Renal cortical epithelial cell (primary cell): ENCODE measurements at places on chromosomes 5 and 9.
A peak's percentile ranks its signal among the peaks of the same experiment; 100 is the strongest.

- no peak for DNase-seq
Measured at GRCh38 chr9:34310215-34310614, 18.9 kb downstream of the KIF24 start.

GRCh38 chr5:154174091-154174490 lies 16.4 kb upstream of the GALNT10 start:
- DNase-seq = peak; percentile 54

GRCh38 chr9:106889061-106889590 lies 26.2 kb downstream of the ZNF462 start:
- no peak for DNase-seq

DNA sequence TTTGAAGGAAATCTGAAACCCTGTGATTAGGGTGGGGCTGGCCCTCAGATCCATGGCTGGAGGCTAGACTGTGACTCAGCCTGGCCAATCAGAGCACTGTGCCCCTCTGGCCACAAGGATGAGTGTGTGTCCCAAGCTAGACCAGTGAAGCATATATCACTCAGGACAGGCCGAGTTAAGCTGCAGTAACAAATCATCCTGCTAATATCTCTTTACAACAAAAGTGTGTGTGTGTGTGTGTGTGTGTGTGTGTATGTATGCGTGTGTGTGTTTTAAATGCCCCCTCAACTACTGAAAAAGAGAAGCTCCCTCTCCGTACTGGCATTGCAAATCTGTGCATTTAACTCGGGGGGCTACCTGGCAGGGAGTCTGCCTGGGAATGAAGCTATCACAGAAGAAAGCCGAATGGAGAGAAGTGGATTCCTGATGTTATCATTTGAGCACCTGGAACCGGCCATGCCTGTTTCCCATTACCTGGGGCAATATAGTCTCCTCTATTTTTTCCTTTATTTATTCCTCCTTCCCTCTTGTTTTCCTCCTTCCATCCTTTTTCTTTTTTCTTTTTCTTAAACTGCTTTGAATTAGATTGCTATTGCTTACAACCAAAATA lies 25.6 kb downstream of the STC2 start:
- DNase-seq = peak; percentile 76

GRCh38 chr5:128842241-128842640 lies 123.0 kb upstream of the SLC27A6 start:
- no peak for DNase-seq

DNA sequence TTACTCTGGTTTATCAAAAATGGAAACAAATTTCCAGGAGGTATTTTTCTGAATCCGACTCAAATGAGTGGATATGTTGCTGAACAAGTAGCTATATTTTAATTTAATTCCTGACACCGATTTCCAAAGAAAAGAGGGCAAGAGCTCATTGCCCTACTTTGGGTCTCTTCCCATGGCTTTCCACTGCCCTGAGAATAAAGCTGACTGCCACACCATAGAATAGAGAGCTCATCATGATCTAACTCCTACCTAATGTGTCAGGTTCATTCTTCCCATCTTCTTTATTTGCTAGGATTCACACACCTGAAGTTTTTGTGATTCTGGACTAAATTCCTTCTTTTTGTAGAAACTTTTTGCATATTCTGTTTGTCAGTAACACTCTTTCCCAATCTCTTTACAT lies 792.1 kb downstream of the DTWD2 start:
- no peak for DNase-seq

DNA sequence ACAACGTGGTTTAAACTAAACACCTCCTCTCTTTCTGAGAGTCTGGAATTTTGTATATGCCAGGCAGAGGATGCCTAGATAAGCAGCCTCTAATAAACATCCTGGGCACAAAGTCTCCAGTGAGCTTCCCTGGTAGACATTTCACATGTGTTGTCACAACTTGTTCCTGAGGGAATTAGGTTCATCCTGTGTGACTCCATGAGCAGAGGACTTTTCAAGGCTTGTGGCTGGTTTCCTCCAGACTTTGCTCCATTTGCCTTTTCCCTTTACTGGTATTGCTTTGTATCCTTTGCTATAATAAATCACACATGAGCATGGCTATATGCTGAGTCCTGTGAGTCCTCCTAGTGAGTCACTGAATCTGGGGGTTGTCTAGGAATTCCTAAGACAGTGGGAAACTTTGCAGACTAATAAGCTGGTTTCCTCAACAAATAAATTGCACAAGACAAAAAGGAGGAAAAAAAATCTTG lies 77.4 kb downstream of the NR2F1-AS1 start:
- peak; percentile 95 for DNase-seq

- DNase-seq = no peak
Measured at GRCh38 chr5:132825033-132825833, 5.2 kb downstream of the SHROOM1 start.

DNA sequence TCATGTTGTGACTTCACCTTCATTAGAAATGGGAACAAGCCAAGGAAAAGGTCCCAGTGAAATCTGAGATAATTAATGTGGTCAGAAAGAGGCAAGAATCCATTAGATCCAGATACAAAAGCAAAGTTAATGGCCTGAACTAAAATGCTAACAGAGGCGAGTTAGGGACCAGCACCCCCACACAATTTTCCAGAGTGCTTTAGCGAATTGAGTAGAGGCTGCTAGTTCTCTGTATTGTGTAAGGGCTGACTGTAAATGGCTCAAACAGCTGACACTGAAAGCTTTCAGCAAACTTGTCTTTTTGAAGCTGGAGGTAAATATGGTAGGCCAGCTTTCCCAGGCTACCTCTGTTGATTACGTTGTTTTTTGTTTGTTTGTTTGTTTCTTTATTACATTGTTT lies 75.5 kb downstream of the CSNK1A1 start:
- DNase-seq = peak; percentile 58

DNA sequence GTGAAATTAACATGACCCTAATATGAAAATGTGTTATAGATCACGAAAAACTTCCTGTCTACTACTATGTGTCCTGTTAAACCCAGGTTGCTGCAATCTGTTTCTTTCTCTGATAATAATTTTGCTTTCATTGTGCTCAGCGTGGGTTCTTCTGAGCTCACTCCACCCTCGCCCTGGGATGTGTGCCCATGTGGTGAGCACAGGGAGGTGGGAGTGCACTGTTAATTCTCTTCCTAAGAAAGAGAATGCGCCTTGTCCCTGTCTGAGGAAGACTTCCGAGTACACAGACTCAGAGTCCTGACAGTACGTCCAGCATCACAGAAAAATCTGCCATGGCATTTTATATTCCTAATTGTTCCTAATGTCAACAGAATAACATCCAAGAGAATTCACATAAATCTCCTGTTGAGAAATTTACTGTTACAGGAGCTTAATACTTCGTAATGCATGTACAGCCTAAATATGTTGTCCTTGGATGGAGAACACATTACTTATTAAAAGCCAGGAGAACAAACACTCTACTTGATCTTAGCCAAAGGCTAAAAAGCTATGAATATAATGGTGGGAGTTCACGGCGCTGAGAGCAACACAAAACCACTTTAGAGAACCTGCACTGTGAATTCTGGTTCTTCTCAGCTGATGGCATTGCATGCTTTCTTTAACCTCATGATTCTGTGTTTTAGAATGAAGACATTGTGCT lies 102.6 kb downstream of the PDE4D start:
- DNase-seq = peak; percentile 70

- DNase-seq = no peak
Measured at GRCh38 chr9:98225015-98225442, 30.4 kb downstream of the TBC1D2 start.

DNA sequence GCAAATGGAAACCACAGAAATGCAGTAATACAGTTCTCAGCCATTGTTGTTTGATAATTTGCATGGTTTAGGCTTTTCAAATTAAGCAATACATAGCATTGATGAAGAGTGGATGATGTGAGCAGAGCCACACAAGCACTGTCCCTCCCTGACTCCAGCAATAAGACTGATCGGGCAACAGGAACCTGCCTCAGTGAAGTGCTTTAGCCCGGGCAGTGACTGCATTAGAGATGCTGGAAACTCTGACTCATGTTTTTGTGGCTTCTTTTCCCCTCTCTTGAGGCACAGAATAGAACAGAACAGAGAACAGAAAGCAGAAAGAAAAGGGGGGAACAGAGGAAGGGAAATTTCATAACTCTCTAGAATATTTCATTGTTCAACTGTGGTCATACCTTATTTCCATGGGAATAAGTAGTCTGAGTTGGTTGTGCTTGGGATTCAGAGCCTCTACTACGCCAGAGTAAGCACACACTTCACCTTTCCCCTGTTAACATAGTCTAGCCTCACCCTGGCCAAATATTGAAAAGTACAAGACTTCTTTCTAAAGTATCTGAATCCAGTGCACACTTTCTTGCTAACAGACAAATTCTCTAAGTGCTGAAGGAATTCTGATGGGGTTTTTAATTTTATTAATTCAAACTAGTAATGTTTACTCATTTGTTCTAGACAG lies 164.8 kb upstream of the VCAN start:
- peak; percentile 87 for DNase-seq

DNA sequence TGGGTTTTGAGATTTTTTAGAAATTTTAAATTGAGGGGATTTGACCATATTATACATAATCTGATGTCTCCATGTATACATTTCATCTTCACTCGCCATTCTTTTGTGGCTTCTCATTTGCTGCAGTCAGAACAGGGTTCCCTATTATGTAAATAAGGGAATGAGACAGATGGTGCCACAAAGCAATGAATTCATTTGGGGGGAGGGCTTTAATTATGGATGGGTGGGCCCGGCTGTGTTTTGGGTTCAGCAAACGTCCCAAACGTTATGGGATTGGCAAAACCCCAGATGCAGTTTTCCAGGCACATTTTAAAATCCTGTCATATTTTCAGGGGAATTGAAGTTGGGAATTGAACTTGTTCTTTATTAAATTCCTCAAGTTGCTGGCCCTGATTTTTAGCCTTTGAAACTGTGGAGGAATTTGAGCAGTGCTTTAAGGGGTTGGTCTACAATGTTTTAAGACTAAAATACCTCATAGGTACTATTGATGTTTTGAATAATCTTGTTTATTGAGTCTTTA lies 558.5 kb upstream of the ZNF462 start:
- DNase-seq = no peak

DNA sequence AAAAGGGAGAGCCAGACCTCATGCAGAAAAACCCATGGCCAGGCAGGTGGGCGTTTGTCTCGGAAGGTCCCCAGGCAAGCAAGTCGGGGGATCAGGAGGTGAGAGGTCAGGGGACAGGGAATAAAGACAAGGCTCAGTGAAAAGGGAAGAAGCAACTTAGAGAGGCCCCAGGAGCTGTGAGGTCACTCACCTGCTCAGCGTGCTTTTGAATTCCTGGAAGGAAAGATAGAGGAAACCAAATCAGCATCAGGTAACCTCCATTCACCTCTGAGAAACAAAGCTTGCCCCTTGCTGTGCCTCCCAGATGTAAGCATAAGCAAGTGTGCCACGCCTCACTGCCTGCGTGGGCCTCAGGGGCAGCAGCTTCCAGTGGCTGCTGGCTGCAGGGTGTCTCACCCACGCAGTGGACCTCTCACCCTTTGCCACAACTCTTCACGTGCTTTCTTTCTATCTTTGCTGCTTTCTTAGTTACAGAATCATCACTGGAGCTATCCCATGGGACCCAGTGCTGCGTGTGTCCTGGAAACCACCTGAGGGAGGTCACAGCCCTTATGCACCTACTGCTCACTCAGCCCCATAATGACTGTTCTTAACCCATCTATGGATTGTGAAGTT lies 6.0 kb downstream of the TRIM7 start:
- DNase-seq = no peak

DNA sequence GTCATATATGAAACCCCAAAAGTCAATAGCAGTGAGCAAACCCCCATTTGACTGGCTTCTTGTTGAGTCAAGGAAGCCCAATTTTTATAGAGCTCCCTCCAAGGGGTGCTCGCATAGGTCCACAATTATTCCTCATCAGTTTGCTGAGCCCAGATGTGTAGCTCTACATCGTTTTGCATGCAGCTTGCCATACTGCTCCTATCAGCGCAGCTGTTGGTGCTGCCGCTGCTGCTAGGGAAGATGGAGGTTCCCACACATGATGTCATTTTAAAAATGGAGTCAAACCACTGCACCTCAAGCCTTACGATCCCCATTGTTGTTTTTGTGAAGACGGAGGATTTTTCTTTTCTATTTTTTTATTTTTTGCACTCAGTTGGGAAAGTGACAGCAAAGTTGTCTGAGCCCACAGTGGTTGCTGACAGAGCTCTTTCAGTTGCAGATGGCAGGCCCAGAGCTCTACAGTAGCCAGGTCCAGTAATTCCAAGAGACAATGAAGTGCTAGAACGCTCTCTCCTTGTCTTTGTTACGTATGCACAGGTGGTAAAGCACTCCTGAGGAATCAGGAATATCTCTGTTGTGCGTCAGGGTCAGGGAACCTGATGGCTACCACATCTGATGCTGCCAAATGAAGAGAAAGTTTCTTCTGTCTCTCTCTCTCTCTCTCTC lies 23.2 kb upstream of the C5orf63 start:
- no peak for DNase-seq

- DNase-seq = peak; percentile 85
Measured at GRCh38 chr9:16032799-16033198, 480.0 kb downstream of the CCDC171 start.

- no peak for DNase-seq
Measured at GRCh38 chr9:122477826-122478225, at the start of gene OR1J1. Gene OR1J1 (minus strand): TSS chr9:122477926. CDS start chr9:122477926, 0 bp downstream.

DNA sequence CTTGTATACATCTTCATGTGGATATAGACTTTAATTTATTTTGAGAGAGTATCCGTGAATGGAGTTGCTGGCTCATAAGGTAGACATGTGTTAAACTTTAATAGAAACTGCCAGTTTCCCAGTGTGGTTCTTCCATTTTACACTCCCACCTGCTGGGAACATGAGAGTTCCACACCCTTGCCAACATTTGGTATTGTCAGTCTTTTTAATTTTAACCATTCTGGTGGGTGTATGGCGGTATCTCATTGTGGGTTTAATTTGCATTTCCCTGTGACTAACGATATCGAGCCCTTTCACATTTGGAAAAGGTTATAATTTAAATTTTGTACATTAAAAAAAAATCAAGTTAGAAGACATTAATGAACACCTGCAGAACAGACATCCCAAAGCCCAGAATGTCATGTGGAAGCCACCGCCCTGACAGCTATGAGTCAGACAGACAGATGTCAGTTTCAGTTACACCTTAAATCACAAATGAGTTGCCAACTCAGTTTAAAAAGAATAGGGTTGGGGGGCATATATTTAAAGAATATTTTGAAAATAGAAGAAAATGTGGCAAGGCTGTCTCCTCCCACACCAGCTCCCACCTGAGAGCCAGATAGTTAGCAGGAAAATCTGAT lies 36.9 kb downstream of the ANKRD33B start:
- peak; percentile 83 for DNase-seq

GRCh38 chr5:159286420-159287035 lies 23.4 kb downstream of the UBLCP1 start:
- DNase-seq = peak; percentile 42

- peak; percentile 56 for DNase-seq
Measured at GRCh38 chr5:137627293-137627692, 108.6 kb downstream of the KLHL3 start.

- no peak for DNase-seq
Measured at GRCh38 chr9:133404454-133405002, 13.3 kb downstream of the REXO4 start.

- no peak for DNase-seq
Measured at GRCh38 chr5:180431932-180432331, 62.2 kb upstream of the CNOT6 start.

- no peak for DNase-seq
Measured at GRCh38 chr5:134420343-134420742, 8.7 kb upstream of the CDKN2AIPNL start.
